ENCODE measurements at places on chromosomes 12 and 14.

DNA sequence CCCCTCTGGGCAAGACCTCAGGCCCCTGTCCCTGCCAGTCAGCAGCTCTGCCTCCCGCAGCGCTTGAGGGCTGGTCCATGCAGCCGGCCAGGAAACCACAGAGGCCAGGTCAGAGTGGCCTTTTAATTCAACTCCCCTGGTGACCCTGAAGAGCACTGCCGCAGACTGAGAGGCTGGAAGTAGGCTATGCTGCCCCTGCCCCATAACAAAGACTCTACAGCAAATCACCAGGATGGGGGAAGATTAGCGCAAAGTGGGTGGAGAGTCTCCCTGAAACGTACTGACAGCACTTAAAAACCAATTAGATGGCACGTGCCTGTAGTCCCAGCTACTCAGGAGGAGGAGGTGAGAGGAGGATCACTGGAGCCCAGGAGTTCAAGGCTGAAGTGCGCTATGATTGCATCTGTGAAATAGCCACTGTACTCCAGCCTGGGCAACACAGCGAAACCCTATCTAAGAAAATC is 70.5 kb downstream of the ITPK1 start:
- DNase-seq = no peak

GRCh38 chr14:83147006-83147405 is 1613.4 kb upstream of the SEL1L start:
- DNase-seq = no peak

DNA sequence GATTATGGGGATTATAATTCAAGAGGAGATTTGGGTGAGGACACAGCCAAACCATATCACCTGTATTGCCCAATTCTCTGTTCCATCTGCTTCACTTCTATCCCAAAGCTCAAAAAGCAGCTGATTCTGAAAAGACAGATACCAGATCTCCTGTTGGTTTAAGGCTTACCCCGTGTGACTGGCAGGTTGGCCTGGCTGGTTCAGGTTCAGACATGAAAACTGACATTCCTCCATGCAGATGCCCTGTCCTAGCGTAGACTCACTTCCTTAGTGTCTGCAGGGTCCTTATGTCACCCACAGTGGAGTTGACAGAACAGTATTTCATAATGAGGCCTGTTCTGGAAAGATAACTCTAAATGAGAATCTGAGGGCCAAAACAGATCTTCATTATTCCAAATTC is 61.1 kb upstream of the FLRT2 start:
- no peak for DNase-seq

DNA sequence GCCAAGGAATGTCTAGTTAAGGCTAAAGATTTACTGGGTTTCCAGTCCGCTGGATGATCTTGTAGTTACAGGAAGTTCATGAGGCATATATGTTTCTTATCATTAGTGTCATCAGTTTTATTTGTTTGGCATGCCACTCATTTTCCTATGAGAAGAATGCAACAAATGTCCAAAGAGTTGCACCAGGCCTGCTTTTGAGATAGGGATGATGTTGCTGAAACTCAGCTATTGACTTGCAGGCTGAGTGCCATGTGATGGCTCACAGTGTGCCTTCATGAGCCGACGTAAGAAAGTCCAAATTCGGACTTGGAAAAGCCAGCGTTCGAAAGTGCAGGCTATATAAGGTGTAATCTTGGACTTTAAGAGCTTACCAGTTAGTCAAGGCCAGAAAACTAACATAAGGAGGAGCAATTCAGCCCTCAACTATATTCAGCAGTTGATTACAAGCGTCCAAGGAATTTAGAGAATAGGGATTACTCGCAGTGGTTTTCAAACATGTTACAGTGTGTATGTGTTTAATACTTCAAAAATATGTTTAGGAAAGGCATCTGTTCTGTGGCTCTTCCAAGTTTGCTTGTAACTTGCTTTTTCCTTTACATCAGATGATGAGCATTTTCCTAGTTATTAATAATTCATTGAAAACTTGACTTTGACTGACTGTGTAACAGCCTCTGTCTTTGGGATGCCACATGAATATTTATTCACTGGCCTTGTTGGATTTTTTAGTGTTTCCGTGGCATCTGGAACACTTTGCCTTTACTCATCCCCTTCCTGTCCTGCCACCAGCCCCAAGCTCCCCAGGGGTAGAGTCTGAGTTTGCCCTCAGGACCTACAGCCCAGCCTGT is 101.3 kb downstream of the LGMN start:
- DNase-seq = no peak

DNA sequence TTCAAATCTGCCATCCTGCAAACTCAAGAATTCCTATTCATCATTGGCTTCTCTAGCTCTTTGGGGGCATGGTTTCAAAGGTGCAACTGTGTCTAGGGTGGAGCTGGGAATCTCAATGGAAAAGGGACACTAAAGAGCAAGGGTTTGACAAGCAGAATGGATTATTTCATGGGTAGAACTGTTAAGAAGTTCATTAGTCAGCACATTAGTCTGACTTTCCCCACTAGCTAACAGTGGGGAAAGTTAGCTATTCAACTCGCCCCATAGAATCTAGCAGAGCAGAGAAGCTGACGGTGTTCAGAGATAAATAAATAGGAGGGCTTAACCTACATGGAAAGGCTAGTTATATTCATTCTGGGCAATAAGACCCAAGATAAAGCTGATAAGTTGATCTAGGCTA is 153.9 kb downstream of the EMP1 start:
- no peak for DNase-seq

- DNase-seq = no peak
Measured at GRCh38 chr12:89538897-89539296, 13.1 kb upstream of the POC1B start.

DNA sequence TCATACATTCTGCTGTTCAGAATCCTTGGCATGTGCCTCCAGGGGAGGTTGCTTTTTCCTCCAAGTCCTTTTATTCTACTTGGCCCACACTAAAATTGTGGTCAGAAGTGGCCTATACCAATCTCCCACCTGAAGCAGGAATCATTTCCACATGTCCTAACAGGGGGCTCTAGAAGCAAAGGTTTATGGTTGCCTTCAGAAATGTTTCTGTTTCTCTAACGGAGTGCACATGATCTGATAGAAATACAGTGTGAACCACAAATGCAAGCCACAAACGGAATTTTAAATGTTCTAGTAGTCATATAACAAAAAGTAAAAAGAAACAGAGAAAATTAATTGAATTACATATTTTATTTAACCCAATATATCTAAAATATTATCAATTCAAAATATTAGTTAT is 4.0 kb downstream of the PTGER2 start:
- no peak for DNase-seq

- no peak for DNase-seq
Measured at GRCh38 chr14:58665773-58666500, 28.2 kb downstream of the DACT1 start.

DNA sequence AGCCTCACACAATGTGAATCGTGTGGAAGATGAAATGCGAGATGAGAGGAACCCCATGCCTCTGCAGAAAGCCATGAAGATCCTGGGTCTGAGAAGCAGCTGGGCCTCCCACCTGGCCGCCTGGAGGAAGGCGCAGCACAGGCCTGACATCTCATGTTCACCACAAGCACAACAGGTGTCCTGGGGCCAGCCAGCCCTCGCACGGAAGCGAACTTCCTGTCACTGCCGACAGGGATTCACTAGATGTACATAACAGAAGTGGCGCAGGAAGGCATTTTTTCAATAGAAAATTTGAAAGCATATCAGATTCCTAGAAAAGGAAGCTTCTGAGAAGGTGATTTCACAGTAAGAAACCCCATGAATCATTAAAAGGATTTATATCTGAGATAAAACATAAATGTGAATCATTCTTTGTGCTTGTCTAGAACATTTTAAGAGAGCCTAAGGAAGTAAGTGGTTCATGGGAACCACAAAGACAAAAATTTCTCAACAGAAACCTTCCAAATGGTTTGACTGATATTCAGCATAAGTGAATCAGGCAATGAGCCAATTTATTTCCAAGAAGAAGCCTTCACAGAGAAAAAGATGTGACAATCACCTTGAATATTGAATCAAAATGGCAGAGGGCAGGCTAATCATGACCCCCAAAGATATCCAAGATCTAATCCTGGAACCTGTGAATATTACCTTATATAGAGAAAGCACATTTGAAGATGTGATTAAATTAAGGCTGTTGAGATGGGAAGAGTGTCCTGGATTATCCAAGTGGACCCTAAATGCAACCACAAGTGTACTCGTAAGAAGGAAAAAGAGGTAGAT is 311.9 kb downstream of the DUSP6 start:
- DNase-seq = no peak

DNA sequence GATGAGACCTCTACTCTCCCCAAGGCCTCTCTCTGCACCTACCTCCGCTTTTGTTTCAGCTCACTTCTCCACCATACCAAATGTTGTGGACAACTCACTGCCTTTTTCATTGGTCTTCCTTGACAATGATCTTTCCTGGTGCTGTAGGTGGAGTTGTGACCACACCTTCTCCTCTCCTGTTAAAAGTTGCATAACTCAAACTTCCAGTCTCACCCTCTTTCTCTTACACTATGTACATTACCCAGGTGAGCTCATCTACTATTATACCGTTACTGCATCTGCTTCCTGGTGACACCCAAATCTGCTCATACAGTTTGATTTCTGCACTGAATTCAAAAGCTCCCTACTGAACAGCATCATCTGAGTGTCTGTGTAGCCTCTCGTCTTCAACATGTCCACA is 542.8 kb downstream of the GALC start:
- no peak for DNase-seq

GRCh38 chr14:103361867-103362266 is 23.3 kb upstream of the MARK3 start:
- no peak for DNase-seq

- no peak for DNase-seq
Measured at GRCh38 chr14:78162202-78162601, 8.0 kb upstream of the NRXN3 start.

- peak; percentile 59 for DNase-seq
Measured at GRCh38 chr14:101476916-101477553, 84.3 kb upstream of the DIO3 start.

GRCh38 chr12:120799243-120800045 is 73.8 kb downstream of the ACADS start:
- DNase-seq = no peak

DNA sequence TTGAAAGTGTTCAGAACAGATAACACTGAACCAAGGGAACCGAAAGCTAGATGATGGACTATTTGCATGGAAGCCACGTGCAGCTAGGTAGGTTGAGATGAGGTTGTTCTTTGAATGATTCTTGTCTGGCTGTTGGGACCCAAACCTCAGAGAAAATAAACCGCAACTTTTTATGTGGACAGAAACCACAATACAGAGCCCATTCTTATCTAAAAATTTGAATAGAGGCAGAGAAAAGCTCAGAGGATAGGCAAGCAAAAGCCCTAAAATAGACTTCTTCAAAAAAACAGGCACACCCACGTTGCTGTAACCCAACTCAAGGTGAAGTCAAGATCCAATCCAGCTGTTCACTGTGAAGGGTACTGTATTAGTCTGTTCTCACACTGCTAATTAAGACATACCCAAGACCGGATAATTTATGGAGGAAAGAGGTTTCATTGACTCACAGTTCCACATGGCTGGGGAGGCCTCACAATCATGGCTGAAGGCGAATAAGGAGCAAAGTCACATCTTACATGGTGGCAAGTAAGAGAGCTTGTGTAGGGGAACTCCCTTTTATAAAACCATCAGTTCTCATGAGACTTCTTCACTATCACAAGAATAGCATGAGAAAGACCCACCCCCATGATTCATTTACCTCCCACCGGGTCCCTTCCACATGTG is 353.8 kb downstream of the AACS start:
- DNase-seq = no peak

- no peak for DNase-seq
Measured at GRCh38 chr12:45128637-45129036, 77.7 kb upstream of the DBX2 start.

DNA sequence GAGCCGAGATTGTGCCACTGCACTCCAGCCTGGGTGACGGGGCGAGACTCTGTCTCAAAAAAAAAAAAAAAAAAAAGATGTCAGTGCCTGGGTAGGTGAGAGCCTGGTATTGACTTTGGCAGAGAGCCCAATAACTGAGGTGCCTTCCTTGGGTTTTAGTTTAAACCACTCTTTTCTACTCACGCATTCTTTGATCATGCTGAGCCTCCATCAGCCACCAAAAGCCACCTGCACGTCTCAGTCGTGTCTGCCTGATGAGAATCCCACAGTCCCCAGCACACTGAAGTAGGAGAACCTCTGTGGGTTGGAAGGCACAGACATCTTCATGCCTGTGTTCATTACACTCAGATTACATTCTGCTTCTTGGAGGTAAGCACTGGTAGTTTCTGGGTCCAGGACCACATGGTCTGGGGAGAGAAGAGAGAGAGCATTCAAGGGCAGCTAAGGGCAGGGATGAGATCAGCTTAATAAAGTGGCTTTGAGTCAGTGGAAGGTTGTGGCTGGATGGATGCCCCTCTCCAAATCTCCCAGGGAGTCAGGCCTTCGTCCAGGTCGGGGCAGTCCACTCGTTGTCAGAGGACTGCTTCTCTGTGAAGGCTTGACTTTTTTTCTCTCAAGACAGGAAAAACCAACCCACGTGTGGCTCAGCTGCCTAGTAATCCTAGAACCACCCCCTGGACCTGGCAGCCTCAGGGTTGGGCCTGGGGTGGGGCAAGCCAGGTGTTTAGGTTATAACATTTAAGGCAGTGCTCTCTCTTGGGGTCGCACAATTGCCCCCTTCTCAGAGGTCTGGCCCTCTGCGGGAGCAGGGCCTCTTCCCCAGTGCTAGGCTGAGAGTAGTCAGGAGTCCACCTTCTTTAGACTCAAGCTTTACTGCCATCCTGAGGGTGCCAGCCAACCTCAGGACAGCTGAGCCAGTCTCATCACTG is 32.6 kb upstream of the MAX start:
- no peak for DNase-seq

GRCh38 chr12:100895192-100895591 is 100.6 kb downstream of the ANO4 start:
- no peak for DNase-seq

GRCh38 chr12:39586816-39587215 is 32.8 kb downstream of the ABCD2 start:
- no peak for DNase-seq

GRCh38 chr12:95118138-95118787 is 44.8 kb upstream of the NR2C1 start:
- no peak for DNase-seq

DNA sequence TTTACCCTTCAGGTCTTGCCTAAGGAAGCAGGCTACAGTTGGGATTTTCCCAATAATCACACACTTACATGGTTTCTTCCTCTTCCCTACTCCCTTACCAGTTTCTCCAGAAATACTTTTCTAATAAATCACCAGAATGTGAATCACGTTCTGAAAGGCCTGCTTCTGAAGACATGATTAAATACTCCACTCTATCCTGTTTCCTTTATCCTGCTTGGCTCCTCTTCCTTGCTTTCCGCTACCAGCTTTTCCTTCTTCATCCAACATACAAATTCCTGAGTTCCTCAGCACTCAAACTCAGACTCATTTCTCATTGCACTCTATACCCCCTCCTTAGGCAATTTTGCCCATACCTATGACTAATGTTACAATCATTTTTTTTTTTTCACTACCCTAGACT is 118.3 kb downstream of the MGAT4C start:
- DNase-seq = no peak

- DNase-seq = no peak
Measured at GRCh38 chr14:89315493-89316470, 101.3 kb downstream of the FOXN3 start.

Data from cardiac septum (tissue), 1 donor.